ENCODE measurements at places on chromosomes 2 and 18. TPM values are rescaled to one million over a fixed set of nuclear protein-coding genes. Genes with fewer than 3 reads are reported as not detected.

- DNase-seq = peak; percentile 53
Observed at GRCh38 chr2:231710799-231711676, 2.7 kb downstream of the PTMA start.

GRCh38 chr2:102806250-102806837 lies 44.5 kb downstream of the TMEM182 start:
- DNase-seq = peak; percentile 73

GRCh38 chr2:33509908-33510585 lies 33.6 kb downstream of the RASGRP3 start:
- no peak for DNase-seq

DNA sequence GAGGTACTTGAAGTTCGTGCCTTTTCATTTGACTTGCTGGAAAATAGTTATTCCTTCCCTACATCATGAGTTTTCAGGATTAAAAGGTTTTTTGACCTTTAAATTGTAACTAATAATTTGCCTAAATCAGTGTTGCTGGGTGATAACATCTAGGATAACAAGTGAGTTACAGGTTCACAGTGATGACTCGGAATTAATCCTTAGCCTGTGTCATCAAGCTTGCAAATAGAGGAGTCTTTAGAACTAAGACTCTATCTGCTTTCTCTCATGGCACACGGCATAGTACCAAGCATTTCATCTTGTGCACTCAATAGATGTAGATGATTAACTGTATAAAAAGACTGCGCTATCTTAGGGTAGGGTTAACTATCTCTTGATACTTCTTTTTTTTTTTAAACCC lies 79.5 kb downstream of the CAMKMT start:
- DNase-seq = peak; percentile 40

- no peak for DNase-seq
Observed at GRCh38 chr2:209938906-209939305, 63.5 kb upstream of the RPE start.

GRCh38 chr18:4640349-4641012 lies 185.4 kb upstream of the DLGAP1 start:
- no peak for DNase-seq

GRCh38 chr2:73759285-73759764 lies 20.6 kb downstream of the DUSP11 start:
- peak; percentile 45 for DNase-seq

DNA sequence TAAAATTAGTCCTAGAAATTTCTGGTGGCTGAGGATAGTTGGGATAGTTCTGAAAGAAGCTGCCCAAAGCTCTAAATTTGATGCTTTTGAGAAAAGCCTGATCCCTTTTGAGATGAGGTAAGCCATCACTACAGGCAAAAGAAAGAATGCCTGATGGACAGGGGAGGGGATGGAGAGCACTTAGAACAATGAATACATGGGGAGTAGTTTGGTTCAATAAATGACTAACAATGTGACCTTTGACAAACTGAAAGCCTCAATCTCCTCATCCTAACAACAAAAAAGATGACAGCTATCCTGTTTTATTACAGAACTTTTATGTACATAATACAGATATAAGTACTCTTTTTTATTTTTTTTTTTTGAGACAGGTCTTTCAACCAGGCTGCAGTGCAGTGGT lies 42.7 kb downstream of the GFPT1 start:
- DNase-seq = no peak

- no peak for DNase-seq
Observed at GRCh38 chr2:165889798-165890197, 63.8 kb downstream of the TTC21B start.

- no peak for DNase-seq
Observed at GRCh38 chr18:79173742-79174141, 104.5 kb downstream of the ATP9B start.

GRCh38 chr2:124566518-124566970 lies 541.5 kb downstream of the CNTNAP5 start:
- DNase-seq = no peak

DNA sequence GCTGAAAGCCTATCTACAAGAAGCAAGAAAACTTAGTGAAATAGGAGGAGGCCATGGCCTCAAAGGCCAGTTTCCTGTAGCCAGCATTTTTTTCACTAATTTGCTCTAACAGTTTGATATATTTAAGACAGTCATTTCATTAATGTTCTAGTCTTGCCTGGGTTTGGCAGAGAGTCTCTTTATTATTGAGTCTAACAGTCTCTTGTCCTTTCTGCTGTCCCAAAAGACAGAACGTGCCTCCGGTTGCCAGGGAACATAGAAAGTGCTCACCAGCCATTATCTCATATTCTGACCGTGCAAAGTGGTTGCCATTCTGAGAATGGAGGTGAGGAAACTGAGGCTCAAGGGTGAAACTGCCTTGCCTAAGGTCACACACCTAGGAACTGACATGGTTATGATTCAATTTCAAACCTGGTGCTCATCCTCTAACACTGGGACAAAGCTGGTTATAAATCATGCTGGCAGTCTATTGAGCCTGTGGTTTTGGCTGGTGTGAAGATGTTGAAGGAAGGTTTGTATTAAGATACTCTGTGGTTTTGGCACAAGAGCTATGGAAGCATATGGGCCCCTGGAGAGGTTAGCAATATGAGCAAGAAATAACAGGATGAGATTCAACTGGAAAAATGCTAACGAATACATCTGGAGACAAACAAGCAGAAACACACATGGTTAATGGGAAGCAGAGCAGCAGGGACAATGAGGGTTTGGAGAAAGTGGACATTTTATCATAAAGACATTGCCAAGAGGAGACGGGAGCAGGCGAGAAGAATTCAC lies 903.3 kb upstream of the KLHL29 start:
- no peak for DNase-seq

DNA sequence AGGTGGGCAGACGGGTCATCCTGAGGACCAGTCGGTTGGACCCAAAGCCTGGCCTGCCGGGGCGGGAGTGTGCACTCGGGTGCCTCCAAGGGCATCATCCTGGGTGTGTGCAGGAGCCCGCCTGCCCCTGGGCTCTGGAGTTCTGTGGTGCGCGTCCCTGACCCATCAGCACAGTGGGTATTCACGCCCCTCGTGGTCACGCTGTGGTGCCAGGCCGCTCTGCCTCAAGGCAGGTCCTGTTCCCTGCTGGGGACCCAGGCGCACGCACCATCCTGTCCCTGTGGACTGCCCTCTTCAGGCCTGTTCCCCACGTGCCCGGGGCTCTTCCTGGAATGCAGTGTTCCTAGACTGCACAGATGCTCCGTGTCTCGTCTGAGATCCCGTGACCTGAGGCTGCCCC lies 14.3 kb upstream of the D2HGDH start:
- DNase-seq = no peak

- DNase-seq = no peak
Observed at GRCh38 chr2:130258356-130258755, 60.1 kb upstream of the TUBA3E start.

GRCh38 chr2:69358914-69359313 lies 28.1 kb downstream of the GFPT1 start:
- DNase-seq = no peak

- DNase-seq = peak; percentile 52
Observed at GRCh38 chr2:207528980-207529329, 807 bp upstream of the CREB1 start.

- DNase-seq = no peak
Observed at GRCh38 chr2:136658201-136658600, 107.1 kb upstream of the THSD7B start.

DNA sequence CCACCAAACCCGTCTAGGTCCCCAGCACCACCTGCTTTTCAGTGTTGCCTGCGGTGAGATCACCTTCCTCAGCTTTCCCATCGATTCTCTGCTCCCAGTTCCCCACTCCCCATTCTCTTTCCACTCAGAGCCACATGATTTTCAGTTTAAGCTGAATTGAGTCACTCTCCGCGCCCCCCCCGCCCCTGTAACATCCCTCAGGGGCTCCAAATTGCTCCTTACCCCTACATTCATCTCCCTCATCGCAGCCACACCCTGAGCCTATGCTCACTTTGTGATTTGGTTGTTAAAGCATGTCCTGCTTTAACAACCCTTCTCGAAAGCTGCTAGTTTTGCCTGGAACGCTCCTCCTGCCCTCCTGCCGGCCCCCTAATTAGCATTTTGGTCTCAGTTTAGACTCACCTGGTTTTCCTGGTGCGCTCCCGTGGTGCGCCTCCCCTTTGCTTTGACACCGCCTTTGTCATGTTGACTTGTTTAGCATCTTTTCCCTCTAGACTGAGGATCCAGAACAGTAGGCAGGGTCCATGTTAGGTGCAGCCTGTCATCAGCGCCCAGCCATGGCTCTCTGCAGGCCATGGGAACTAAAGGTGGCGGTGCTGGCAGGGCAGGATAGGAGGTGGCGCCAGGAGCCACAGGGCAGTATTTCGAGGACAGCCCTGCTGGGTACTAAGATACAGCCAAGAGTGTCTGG lies 60.8 kb downstream of the ST3GAL5 start:
- DNase-seq = no peak

The FASTKD2 gene
- 28.3 TPM for polyA plus RNA-seq

The PDE11A gene
- polyA plus RNA-seq = 0.75 TPM

The DLX2 gene
- polyA plus RNA-seq = 6.0 TPM

The DAW1 gene
- 1.1 TPM for polyA plus RNA-seq

The CNTNAP5 gene
- polyA plus RNA-seq = not detected
